GM13977 (cell line): ENCODE measurements at places on chromosomes 16 and 17.

DNA sequence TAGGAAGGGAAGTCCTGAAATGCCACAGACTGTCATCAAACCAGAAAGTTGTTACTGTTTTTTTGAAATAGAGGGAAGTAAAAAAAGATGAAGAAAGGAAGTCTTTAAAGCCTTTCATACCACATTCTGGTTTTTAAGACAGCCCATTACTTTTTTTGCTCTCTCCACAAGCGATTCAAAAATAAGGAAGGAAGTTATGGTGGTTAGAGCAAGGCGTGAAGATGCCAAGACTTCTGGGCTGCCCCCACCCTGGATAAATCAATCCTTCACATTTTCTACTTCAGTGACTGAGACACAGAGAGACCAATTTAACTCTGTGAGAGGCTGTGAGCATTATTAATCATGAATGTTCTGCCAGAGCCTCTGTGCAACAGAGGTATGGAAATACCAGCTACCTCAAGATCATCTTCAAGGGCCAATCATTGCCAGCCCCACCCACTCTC, 82.3 kb upstream of the BCAR1 start:
- DNase-seq: no peak

- no peak for DNase-seq
Observed at GRCh38 chr16:20285993-20286499, 41.3 kb downstream of the GP2 start.

DNA sequence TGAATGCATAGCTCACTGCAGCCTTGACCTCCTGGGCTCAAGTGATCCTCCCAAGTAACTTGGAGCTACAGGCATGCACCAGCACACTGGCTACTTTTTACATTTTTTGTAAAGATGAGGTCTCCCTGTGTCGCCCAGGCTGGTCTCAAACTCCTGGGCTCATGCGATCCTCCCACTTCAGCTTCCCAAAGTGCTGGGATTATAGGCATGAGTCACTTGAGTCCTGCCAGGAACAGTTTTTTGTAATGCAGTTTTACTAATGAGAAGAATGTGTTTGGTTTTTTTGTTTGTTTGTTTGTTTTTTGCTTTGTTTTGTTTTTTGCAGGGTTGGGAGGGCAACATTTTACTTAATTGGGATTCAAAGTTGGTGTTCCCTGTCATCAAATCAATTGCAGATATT, 22.2 kb downstream of the SOST start:
- DNase-seq: no peak

DNA sequence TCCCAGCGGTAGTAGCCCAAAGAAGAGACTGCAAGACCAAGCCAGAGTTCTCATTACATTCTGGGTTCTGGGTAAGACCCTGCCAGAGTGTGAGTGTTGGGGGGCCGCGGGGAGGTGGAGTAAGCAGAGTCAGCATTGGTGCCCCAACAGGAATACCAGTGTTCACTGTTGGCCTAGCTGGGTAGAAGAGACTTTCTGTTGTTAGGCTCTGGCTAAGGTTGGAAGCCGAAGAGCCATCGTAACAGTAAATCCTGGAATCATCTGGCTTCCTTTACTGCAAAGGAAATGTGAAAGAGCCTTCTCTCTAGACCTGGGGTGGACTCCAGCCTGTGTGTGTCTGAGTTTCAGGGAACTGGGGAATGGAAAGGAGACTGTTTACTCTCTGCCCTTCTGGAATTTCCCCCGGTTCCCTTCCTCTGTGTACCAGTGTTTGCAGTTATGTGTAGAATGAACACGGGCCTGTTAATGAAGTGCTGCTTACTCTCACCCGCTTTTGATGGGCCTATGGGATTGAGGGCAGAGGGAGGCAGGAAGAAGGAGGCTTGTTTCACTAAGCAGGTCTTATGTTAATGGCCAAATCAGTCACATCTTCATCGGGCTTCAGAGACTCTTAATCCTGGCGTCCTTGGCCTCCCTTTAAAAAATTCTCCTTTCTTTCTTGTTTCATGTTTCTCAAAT, 68.5 kb downstream of the WWP2 start:
- no peak for DNase-seq
